NB4 (cell line): ENCODE measurements at places on chromosomes 6 and 20.

DNA sequence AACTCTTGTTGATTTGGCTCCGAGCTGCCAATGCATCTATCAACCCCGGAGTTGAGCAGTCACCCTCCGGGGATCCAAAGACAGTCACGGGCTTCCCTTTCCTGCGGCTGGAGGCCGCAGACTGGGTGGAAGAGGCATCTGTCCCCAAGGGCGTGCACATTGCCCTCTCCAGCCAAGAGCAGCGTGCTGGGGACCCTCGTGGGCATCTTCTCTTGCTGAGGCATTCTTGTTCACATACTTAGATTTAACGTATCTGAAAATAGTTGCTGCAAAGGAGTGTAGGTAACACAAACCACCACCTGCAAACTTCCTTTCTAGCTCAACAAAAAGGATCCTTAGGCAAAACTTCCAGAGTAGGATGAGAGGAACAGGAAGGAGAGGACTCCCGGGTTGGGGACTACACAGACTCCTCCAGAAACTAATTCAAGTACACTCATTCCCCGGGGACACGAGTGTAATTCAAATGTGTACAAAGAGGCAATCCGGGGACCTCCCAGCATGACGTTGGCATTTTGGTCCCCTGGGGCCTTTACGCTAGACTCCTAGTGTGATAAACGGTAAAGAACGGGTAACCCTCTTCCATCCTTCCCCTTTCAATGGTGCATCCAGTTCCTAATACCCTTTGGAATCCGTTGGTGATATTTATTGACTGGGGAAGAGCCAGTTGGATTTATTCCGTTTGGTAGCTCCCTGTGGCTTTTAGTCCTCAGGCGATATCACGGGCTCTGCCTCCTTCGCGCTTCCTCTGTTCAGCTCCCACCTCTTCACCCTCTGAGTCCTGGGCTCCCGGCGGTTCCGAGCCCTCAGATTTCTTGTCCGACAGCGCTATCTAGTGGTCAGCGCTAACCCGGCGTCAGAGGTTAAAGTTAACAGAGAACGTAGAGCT, 2.7 kb upstream of the COL12A1 start:
- DNase-seq, result peak; percentile 82

DNA sequence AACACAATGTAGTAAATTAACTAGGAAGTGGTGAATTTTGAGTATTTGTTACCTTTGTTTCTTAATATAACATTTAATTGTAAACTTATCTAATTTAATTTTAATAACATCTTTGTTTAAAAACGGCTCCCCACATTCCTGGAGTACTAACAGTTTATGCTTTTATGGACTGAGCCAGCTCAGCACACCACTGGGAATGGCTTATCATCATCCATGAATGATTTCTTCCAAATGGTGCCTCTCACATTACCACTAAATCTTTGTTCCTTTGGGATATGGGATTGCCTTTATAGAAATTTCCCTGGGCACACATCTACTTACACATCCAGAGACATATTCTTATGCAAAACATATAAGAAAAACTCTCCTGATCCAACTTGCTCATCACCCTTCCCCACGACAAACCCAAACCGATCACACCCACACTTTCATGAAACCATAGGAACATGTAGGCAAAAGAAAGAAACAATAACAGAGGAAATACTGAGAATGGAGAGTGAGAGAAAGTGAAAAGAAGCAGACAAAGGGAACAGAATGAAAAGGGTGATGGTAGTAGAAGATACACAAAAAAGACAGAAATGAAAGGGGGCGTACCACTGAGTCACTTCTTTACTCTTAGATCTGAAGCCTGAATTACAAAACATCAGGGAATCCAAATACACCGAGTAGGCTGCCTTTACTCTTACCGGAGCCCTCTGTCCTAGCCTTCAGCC, 58.5 kb upstream of the KCNK16 start:
- no peak for DNase-seq

GRCh38 chr6:44079672-44080071, 47.6 kb downstream of the MRPL14 start:
- DNase-seq, result no peak

GRCh38 chr6:27187231-27188060, 60.1 kb upstream of the PRSS16 start:
- DNase-seq, result no peak

- no peak for DNase-seq
Observed at GRCh38 chr6:11149551-11149950, 38.0 kb upstream of the ERVFRD-1 start.

DNA sequence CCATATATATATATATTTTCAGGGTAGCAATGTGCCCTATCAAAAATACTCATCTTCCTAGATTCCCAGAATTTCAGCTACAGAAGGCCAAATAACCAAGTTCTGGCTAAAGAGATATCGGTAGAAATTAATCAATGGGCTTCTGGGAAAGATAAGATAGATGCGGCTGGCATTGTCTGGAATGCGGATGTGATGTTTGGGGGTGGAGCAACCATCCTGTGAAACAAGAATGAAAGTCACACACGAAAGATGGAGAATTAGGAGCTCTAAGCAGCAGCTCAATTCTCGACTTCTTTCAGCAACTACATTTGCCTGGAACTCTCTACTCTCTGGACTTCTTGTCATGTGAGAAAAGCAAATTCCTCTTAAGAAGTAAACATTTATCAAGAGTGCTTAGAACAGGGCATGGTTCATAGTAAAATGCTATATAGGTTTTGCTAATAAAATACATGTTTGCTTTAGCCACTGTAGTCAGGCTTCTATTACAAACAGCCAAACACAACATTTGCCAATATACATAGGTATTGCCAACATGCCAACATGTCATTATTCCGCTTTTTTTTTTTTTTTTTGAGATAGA, 90.8 kb downstream of the CLIC5 start:
- DNase-seq, result no peak

DNA sequence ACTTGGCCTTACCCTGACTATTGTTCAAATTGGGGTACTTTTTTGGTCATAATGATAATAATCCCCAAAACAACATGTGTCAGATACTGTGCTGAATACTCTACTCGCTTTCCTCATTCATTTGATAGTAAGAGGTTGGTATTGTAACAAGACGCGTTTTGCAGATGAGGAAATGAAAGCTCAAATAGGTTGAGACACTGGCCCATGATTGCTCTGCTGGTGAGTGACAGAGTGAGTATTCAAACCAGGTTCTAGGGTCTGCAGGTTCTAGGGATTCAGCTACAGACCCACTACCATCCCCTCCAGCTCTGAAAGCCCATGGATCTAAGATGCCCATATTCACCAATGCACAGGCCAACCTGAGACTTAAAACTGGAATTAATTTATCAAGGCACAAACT, 1.3 kb upstream of the ENPP4 start:
- no peak for DNase-seq

DNA sequence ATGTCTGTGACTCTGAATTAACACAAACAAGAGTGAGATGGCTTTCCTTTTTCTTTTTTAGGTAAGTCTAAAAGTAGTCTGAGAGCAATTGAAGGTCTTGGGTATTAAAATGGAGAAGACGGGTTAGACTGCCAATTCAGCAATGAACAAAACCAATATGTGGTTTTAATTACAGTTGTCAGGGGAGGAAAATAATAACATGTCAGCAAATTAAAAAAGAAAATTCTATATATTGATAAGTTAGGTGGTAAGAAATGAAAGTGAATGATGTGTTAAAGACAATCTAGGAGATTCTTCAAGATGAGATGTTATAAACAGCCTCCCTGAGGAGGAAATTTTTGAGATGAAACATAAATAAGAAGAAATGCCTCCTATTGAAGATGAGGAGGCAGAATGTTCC, 150.6 kb upstream of the HSF2 start:
- DNase-seq, result no peak

GRCh38 chr6:127291495-127291894, 24.8 kb downstream of the RNF146 start:
- no peak for DNase-seq

DNA sequence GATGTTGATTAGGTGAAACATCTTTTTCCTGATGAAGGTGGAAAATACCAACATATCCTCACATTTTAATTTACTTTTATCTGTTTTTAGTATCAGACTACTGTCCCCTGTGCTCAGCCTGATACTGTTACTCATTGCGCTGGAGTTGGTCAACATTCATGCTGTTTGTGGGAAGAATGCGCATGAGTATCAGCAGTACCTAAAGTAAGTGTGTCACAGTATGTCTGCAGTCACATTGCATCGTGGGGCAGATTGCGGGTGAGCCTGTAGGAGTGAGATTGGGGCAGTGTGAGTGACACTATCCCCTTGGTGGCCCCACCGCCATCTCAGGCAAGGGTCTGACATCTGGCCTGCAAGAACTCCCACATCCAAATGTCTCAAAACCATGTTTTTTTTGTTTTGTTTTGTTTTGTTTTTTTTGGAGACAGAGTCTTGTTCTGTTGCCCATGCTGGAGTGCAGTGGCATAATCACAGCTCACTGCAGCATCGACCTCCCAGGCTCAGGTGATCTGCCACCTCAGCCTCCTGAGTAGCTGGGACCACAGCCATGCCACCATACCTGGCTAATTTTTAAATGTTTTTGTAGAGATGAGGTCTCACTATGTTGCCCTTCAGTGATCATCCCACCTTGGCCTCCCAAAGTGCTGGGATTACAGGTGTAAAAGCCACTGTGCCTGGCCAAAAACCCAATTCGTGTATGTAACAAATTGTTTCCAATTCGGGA, 27.8 kb downstream of the ERMARD start:
- no peak for DNase-seq

- no peak for DNase-seq
Observed at GRCh38 chr6:168884050-168884645, 369.5 kb downstream of the THBS2 start.

GRCh38 chr6:151690303-151690702, 117.2 kb upstream of the ESR1 start:
- DNase-seq, result no peak

GRCh38 chr6:108676555-108676954, 115.8 kb downstream of the FOXO3 start:
- DNase-seq, result no peak

- DNase-seq, result no peak
Observed at GRCh38 chr20:19492687-19493336, 265.2 kb upstream of the RIN2 start.

DNA sequence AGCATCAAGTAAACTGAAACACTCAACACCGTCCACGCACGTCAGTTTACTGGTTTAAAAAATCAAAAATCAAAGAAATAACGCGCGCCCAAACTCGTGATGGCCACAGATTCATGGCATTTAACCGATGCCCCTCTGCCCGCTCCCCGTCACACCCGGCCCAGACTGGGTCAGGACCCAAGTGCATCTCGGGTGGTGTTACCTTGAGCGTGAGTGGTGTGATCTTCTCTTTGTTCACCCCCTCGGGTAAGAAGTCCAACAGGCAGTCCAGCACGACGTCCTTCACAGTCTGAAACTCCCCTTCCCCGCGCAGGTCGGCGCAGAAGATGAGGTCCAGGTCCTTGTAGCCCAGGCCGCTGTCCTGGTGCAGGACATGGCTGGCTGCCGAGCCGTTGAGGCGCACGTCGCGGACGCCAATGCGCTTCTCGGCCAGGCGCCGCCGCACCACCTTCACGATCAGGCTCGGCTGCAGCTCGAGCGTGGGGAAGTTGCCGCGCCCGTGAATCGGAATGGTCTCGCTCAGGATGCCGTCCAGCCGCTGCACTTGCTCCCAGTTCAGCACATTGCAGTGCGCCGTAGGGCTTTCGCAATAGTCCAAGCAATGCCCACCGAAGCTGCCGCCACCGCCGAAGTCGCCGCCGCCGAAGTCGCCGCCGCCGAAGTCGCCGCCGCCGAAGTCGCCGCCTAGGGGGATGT, 945 bp downstream of the TENT5A start:
- DNase-seq, result peak; percentile 82

DNA sequence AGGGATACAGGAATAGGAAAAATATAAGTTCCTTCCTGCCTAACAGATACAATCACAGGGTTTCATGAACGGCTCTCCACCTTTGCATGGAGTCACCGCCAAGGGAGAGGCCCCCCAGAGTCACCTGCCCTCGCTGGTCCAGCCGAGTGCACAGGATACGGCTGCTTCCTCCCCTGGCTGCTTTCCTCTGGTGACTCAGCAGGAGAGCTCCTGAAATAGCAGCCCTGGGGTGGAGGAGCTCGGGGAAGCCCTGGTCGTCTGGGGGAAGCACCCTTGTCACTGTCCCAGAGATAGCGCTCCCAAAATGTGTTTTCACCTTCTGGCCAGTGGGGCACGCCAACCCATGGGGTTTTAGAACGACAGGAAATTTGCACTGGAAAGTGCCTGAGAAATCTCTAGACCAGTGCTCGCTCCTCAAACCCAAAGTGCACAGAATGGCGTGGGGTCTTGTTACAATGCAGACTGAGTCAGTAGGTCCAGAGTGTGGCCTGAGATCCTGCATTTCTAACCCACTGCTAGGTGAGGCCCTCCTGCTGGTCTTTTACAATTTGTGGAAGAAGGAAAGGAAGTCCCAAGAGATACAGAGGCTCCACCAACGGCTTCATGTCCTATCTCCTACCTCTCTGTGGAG, 35.9 kb upstream of the FAM50B start:
- peak; percentile 55 for DNase-seq

GRCh38 chr20:56631318-56631989, 2.3 kb downstream of the TFAP2C start:
- DNase-seq, result no peak

GRCh38 chr20:63117661-63118302, 98.1 kb downstream of the YTHDF1 start:
- DNase-seq, result no peak

DNA sequence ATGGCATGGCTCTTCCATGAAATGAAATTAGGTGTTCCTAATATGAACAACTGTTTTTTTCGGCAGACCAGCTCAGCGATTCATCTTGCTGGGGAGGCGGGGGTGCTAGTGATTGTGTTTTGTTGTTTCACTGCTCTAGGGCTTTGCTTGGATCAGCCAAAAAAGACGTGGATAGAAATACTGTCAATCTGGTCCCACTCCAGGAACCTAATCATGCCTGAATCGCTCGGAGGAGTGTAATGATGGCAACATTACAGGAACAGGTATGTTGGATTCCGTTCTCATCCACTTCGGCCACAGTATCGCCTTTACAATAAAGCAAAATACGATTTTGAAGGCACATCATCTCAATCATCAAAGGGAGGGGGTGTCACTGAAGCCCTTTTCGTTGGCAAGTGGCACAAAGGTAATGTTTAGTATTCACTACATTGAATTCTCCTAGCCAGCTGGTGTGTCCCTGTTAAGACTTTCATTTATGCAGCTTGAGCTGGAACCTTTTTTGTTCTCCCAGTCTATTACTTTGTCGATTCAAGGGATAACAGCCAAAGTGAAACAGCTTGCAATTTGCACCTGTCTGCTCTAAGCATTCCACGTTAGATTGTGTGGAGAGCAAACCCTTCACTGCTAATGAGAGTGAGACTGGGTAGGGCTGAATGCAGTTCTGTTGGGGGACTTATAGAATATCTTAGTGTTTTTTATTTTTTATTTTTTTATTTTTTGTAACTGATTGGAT, 477.7 kb downstream of the TFAP2A start:
- no peak for DNase-seq

GRCh38 chr6:7138921-7139358, 31.2 kb downstream of the RREB1 start:
- no peak for DNase-seq

- DNase-seq, result no peak
Observed at GRCh38 chr6:1591243-1591642, 18.5 kb upstream of the FOXC1 start.

DNA sequence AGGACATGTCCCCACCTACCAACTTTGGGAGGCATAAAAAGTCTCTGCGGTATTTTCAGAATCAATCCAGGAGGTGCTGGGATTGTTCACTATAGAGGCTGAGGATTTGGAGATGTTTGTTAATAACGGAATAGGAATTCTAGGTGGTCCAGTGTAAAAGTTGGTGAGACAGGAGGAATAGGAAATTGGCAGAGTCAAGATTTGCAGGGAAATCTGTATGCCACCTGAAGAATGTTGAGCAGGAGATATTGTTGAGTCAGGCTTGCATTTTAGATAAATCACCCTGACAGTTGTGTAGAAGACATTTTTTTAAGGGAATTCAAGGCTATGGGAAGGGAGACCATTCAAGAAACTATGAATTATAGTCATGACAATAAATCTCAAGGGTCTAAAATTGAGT, 124.8 kb downstream of the COL12A1 start:
- DNase-seq, result no peak
